ENCODE measurements at places on chromosomes 2 and 18. TPM values are rescaled to one million over a fixed set of nuclear protein-coding genes. Genes with fewer than 3 reads are reported as not detected.
A peak's percentile ranks its signal among the peaks of the same experiment; 100 is the strongest.

DNA sequence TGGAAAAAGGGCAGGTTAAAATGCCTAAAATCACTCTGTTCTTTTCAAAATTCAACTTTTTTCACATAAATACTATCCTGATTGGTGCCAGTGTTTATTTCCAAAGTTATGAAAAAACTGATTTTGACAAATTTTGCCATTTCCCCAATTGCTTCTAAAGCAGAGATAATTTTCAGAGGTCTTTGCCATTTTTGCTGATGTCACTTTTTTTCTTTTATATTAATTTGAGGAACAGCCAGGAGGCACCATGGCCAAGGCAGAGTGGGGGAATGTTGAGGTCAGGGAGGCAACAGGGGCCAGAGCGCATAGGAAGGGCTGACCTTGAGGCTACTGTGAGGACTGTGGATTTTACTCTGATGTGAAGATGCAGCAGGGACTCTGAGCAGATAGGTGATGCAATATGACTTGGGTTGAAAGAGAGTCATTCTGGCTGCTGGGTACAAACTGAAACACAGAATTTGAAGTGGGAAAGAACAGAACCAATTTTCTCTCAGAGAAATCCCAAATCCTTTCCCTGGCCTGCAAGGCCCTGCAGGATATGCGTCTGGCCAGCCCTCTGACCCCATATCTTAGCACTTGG lies 75.1 kb upstream of the LDAH start:
- DNase-seq = no peak

DNA sequence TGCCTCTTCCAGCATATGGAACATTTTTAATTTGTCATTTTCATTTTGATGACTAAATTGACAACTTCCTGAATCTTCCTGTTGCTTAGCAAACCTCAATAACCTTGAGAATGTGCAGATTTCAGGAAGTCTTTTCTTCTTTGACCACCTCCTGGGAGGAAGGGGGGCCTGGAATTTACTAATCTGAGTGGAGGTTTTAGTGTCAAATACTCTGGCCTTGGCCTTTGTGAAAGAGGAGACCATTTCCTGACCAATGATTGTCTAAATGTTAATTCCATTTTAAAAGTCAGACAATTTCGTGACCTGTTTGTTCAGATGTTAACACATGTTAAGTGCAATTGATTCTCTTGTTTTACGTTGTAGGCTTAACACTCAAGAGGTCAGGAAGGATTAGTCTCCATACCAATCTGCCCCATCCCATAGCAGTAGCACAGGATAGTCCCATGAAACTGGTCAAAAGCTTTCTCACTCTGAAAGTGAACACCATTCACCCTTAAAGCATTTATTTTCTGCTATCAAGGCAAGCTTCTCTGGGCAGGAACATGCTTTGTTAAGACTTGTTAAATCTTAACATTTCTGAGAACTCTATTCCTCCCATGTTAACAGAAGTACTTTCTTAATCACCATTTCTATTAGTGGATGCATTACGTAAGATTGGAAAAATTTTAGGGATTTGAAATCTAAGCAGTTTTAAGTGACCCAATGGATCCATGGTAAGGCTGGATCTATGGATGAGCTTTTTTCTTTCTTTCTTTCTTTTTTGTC lies 219.6 kb downstream of the RND3 start:
- no peak for DNase-seq

NEU4 gene
- total RNA-seq = 0.52 TPM

DNA sequence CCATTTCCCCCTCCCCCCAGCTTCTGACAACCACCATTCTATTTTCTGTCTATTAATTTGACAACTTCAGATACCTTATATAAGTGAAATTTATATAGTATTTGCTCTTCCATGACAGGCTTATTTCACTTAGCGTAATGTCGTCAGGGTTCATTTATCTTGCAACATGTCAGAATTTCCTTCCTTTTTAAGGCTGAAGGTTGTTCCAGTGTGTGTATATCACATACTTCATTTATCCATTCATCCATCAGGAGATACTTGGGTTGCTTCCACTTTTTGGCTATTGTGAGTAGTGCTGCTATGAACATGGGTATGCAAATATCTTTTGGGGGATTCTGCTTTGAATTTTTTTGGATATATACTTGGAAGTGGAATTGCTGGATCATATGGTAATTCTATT lies 7.4 kb downstream of the BCL2L11 start:
- no peak for DNase-seq

GRCh38 chr18:50045126-50045525 lies 149.8 kb downstream of the MYO5B start:
- no peak for DNase-seq

GRCh38 chr2:66305718-66306117 lies 129.2 kb upstream of the MEIS1 start:
- peak; percentile 79 for DNase-seq

DNA sequence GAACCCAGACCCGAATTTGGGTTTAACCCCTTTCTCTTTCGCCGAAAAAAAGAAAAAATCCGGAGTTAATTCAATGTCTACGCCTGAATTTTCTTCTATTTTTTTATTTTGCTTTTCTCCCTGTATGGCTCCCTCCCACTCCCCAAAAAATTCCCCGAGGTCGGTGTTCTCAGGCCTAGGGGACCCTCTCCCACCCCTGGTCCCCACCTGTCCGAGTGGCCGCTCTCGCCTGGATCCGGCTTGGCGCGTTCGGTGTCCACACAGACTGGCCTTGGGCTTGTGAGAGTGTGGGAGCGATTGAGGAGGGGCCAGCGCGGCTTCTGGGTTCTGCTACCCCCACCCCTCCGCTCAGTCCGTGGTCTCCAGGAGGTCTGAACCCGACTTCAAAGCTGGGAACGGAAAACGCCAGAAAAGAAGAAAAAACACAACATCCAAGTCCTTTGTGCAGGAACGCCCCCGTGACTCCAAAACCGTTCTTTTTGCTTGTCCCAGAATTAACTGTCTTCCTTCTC lies 5.7 kb upstream of the EN1 start:
- DNase-seq = no peak

- DNase-seq = no peak
Observed at GRCh38 chr2:199464606-199465352, 7.0 kb upstream of the SATB2 start.

IL1RN gene
- total RNA-seq = 0.57 TPM

- no peak for DNase-seq
Observed at GRCh38 chr18:12989397-12990122, 1.6 kb upstream of the CEP192 start.

- DNase-seq = no peak
Observed at GRCh38 chr18:11750171-11750570, 61.1 kb downstream of the GNAL start.

GRCh38 chr2:21317131-21317530 lies 193.4 kb downstream of the TDRD15 start:
- peak; percentile 43 for DNase-seq

DNA sequence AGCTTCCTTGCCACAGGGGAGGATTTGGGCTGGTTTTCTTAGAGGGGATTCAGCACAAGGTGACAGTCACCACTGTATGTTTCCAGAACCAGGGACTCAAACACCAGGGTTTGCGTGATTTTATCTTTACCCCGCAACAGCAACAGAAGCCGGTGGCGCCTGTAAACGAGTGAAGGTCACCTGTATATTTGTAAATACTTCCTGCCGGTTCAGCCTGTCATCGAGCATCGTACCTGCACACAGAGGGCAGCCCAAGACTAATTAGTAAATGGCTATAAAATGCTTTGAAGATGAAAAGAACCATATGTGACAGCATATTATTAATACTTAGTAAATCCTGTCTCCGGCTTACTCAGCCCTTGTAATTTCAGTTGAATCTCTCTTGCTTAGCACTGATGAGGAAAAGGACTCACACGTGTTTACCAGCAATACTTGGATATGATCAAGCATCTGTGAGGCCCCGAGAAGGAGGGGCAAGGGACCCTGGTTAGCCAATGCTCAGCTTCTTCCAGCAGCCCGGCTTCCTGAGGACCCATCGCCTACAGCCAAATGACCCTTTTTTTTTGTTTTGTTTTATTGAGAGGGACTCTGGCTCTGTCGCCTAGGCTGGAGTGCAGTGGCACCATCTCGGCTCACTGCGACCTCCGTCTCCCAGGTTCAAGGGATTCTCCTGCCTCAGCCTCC lies 51.3 kb upstream of the FOSL2 start:
- DNase-seq = no peak

UGT1A4 gene
- total RNA-seq = not detected

- no peak for DNase-seq
Observed at GRCh38 chr2:174124181-174124580, 124.2 kb downstream of the OLA1 start.

ZBTB7C gene
- 2.1 TPM for total RNA-seq

- no peak for DNase-seq
Observed at GRCh38 chr2:48540237-48540935, 10.4 kb downstream of the STON1 start.

VIT gene
- total RNA-seq = 13.3 TPM

DNA sequence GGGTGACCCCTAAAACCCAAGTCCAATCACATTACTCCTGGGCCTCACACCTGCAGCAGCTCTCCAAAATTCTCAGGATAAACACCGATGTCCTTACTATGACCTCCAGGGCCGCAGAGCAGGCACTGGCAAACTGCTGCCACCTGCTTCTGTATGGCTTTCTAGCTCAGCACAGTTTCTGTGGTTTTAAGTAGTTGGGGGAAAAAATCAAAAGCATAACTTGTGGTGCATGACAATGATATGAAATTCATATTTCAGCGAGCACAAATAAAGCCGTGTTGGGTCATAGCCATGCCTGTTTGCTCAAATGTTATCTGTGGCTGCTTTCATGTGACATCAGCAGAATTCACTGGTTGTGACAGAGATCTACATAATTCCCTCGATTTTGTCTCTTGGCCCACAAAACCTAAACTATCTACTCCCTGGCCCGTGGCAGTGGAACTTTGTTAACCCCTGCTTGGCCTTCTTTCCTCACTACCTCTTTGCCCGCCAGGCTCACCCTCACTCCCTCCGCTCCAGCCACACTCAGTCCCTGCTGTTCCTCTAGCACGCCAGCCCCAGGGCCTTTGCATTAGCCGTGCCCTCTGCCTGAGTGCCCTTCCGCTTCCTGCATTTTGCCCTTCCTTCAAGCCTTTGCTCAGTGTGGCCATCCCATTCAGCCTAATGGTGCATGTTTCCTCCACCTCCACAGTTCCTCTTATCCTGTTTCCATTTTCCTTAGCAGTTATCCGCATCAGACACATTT lies 108.3 kb downstream of the AGAP1 start:
- DNase-seq = no peak

- peak; percentile 89 for DNase-seq
Observed at GRCh38 chr2:173991856-173992588, 26.8 kb upstream of the SP3 start.

PPP3R1 gene
- total RNA-seq = 38.5 TPM

PLEK gene
- total RNA-seq = 4.1 TPM

SPC25 gene
- total RNA-seq = 0.55 TPM

CD302 gene
- total RNA-seq = 19.9 TPM

GRCh38 chr18:76441668-76442412 lies 53.2 kb downstream of the ZNF516 start:
- DNase-seq = no peak

DNA sequence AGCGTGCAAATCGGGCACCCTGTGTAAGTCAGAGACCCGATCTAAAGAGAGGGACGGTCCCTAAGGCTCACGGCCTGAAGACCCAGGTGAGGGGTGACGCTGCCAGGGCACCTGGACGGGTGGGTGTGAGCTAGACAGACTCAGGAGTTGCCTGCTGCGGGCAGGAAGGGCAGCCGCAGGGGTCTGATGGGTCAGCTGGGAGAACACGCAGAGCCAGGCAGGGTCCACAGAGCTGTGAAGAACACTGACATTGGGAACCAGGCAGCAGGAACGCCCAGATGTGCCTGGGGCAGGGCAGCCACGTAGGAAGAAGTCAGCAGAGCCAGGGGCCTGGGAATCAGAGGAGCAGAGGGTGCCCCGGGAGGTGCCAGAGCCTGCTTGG lies 25.9 kb downstream of the HDAC4 start:
- DNase-seq = no peak

CTNNA2 gene
- not detected for total RNA-seq

GRCh38 chr2:127400897-127401756 lies 13.4 kb upstream of the MAP3K2 start:
- no peak for DNase-seq

- peak; percentile 39 for DNase-seq
Observed at GRCh38 chr2:46451131-46451711, 28.1 kb upstream of the TMEM247 start.

GRCh38 chr2:54809819-54810218 lies 86.4 kb downstream of the EML6 start:
- no peak for DNase-seq

DLX1 gene
- total RNA-seq = not detected

GRCh38 chr2:112995346-112995920 lies 9.8 kb upstream of the IL36A start:
- no peak for DNase-seq

- DNase-seq = no peak
Observed at GRCh38 chr2:138475277-138475776, 26.2 kb upstream of the SPOPL start.

- no peak for DNase-seq
Observed at GRCh38 chr2:154855138-154855537, 156.6 kb downstream of the KCNJ3 start.

- peak; percentile 56 for DNase-seq
Observed at GRCh38 chr18:13680612-13681011, 45.7 kb downstream of the FAM210A start.

DNA sequence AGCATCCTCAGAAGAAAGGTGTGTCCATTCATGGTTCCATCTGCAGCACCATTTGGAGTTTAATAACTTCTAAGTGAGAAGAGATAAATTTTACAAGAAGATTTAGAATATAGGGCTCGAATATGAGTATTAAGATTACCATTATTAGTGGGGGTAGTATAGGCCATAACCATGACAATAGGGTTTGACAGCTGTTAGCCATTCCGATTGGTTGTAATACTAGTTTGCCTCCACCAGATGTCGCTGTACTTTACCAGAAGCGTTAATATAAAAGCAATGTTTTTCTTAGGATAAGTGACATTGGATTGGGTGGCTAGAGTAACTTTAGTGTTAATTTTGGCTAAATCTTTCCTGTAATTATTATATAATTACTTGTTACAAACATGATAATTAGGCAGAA lies 107.5 kb upstream of the SRD5A2 start:
- DNase-seq = no peak

GRCh38 chr2:146709004-146709403 lies 1135.8 kb upstream of the ACVR2A start:
- DNase-seq = no peak

TMEM17 gene
- total RNA-seq = 1.4 TPM

Data from left ventricle myocardium superior (tissue), 1 donor.